ENCODE measurements at places on chromosomes 16 and 17.

- DNase-seq, result no peak
Measured at GRCh38 chr17:75824666-75825065, 19.5 kb downstream of the UNC13D start.

- DNase-seq, result peak; percentile 48
Measured at GRCh38 chr17:45852535-45853297, 8.0 kb downstream of the SPPL2C start.

DNA sequence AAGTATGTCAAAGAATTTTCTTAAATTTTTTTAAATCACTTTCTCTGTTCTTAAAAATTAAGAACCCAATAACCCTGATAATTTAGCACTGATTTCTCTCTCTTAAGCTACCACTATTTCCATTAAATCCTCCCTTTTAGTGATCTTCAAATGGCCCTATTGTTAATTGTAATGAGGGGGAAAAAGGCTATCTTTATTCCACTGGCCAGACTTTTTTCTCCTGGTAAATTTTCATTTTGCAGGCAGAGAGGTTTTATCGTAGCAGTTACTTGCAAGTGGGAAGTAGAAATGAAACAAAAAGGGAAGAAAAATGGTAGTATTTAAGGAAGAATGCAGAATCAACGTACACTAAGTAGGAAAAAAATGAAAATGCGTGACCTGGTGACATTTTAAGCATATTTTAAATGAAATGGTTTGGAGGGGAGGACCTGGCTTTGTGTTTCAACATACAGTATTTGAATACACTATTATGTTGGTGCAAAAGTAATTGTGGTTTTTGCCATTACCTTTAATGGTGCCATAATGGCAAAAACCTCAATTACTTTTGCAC is 224.9 kb downstream of the TANC2 start:
- no peak for DNase-seq

- no peak for DNase-seq
Measured at GRCh38 chr17:2385240-2386210, 15.3 kb downstream of the MNT start.

DNA sequence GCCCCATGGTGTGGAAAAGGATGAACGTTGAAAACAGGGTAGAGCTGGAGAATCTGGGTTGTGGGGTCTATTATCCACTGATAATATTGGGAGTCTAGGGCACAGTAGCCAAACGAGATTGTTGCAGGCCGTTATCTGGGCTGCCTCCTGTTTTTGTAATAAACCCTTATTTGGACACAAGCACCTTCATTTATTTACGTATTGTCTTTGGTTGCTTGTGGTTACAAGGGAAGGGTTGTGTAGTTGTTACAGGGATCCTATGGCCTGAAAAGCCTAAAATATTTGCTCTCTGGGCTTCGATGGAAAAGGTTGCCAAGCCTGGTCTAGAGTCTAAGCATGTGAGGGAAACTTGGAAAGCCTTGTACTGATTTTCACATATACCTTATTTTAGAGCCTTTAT is 4.3 kb upstream of the SMARCE1 start:
- DNase-seq, result no peak
